Immature natural killer cell (primary cell): ENCODE measurements at places on chromosomes 16 and 17. TPM values are rescaled to one million over a fixed set of nuclear protein-coding genes. Genes with fewer than 3 reads are reported as not detected.

GRCh38 chr16:86831366-86831765, 253.0 kb downstream of the FOXL1 start:
- peaks cover 8% of the 10 kb centered on the region for H3K4me1 ChIP-seq
- H3K27me3 ChIP-seq: peaks cover 13% of the 10 kb centered on the region
- H3K27ac ChIP-seq: no peak overlapping the region
- no peak for DNase-seq
- no peaks in the 10 kb centered on the region for H3K36me3 ChIP-seq

DNA sequence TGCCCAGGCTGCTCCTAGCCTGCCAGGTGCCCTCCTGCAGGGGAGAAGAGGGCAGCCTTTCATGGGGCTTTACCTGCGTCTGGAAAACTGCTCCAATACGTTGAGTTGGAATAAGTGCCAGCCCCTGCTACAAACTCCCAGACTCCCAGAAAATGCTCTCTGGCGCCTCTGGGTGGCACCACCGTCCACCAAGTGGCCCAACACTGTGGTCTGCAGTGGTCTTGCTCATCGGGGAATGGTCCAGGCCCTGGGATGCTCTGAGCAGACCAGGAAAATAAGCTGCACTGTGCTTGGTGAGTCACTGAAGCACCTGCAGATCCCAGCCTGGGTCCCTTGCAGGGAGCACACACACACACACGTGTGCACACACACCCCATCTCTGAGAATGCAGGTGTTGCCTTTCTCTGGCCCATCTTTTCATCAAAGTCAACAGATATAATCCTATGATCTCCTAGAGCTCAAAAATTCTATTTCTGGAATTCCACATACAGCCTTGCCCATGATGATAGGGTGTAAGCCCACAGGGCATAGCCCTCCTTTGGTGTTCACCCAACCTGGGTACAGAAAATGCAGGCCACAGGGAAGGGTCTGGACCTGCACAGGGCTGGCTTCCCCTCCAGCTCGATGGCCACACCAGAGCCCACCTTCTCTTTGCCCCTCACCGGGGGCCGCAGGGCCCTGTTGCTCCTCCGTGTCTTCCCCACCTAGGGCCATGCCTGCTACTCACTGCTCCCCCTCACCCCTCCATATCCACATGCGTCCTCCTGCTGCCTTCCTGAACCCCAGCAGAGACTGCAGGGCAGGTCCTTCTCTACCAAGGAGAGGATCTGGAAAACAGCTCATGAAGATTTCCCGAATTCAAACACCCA, 20.5 kb downstream of the CDIP1 start:
- H3K27ac ChIP-seq: peak overlapping the region; percentile 84
- no peak for DNase-seq
- peaks cover 63% of the 10 kb centered on the region for H3K4me1 ChIP-seq
- H3K27me3 ChIP-seq: no peaks in the 10 kb centered on the region
- H3K4me3 ChIP-seq: no peak overlapping the region

MYH13 gene
- polyA plus RNA-seq: not detected

- peaks cover 17% of the 10 kb centered on the region for H3K27me3 ChIP-seq
- no peaks in the 10 kb centered on the region for H3K36me3 ChIP-seq
- H3K4me3 ChIP-seq: no peak overlapping the region
- H3K4me1 ChIP-seq: no peaks in the 10 kb centered on the region
- DNase-seq: no peak
Observed at GRCh38 chr17:5702951-5703510, 118.7 kb upstream of the NLRP1 start.

GRCh38 chr17:79944821-79945391, 90.8 kb downstream of the TBC1D16 start:
- no peaks in the 10 kb centered on the region for H3K27me3 ChIP-seq
- no peak overlapping the region for H3K4me3 ChIP-seq
- no peak overlapping the region for H3K27ac ChIP-seq
- DNase-seq: no peak
- peaks cover 11% of the 10 kb centered on the region for H3K4me1 ChIP-seq
- H3K36me3 ChIP-seq: no peaks in the 10 kb centered on the region

- no peaks in the 10 kb centered on the region for H3K4me1 ChIP-seq
- H3K27me3 ChIP-seq: peaks cover 4% of the 10 kb centered on the region
- H3K27ac ChIP-seq: no peak overlapping the region
- no peak overlapping the region for H3K4me3 ChIP-seq
- H3K36me3 ChIP-seq: no peaks in the 10 kb centered on the region
Observed at GRCh38 chr17:59505610-59506276, 59.7 kb upstream of the DHX40 start.

CLEC3A gene
- not detected for polyA plus RNA-seq

DNA sequence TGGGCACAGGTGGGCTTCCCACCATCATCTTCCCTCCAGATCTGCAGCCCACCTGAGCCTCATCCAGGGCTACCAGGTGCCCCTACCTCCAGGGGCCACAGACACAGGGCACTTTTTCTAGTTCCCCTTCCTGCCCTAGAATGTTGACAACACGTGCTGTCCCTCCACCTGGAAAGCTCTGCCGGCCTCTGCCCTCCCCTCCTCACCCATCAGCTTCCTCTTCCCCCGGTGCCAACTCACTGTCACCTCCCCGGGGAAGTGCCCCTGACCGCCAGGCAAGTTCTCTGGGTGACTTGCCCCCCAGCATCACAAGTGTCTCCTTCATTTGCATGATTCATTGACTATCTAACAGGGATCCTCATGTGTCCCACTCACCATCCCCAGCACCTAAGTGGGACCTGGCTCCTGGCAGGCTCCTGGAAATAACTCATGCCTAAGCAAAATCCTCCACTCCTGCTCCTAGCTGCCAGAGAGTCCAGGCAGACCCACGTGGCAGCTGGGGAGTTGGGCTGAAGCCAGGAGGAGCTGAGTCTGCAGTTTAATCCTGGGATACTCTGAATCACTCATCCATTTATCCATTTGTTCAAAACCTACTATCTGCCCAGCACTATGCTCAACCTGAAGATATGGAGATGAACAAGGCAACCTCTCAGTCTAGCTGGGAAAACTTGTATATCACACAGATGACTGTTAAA, 304.4 kb downstream of the FOXL1 start:
- H3K36me3 ChIP-seq: no peaks in the 10 kb centered on the region
- no peaks in the 10 kb centered on the region for H3K4me1 ChIP-seq
- no peak overlapping the region for H3K4me3 ChIP-seq

GRCh38 chr17:29169806-29170591, 10.2 kb downstream of the MYO18A start:
- H3K36me3 ChIP-seq: peaks cover 5% of the 10 kb centered on the region
- H3K27ac ChIP-seq: no peak overlapping the region
- H3K4me3 ChIP-seq: no peak overlapping the region
- no peaks in the 10 kb centered on the region for H3K27me3 ChIP-seq
- H3K4me1 ChIP-seq: no peaks in the 10 kb centered on the region

DNA sequence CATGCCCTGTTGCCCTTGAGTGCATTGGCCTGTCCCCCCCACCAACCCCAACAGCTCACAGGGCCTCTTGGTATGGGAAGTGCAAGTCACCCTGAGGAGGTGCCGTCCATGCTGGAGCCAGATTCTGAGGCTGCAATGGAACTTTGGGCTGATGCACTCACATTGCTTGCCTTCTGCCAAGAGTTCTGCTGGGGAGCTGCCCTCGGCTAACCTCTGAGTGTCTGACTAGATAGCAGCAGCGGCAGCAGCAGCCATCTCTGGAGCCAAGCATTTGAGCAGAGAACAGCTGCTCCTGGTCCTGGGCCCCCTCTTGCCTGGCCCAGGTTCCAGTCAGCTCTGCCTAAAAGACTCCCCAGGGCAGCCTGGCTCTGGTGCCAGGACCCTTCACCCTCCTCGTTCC, 61.5 kb downstream of the GNAO1 start:
- peaks cover 8% of the 10 kb centered on the region for H3K36me3 ChIP-seq
- H3K27me3 ChIP-seq: no peaks in the 10 kb centered on the region
- DNase-seq: no peak
- no peaks in the 10 kb centered on the region for H3K4me1 ChIP-seq
- no peak overlapping the region for H3K27ac ChIP-seq
- no peak overlapping the region for H3K4me3 ChIP-seq

CMTM1 gene
- 2.2 TPM for polyA plus RNA-seq

DNA sequence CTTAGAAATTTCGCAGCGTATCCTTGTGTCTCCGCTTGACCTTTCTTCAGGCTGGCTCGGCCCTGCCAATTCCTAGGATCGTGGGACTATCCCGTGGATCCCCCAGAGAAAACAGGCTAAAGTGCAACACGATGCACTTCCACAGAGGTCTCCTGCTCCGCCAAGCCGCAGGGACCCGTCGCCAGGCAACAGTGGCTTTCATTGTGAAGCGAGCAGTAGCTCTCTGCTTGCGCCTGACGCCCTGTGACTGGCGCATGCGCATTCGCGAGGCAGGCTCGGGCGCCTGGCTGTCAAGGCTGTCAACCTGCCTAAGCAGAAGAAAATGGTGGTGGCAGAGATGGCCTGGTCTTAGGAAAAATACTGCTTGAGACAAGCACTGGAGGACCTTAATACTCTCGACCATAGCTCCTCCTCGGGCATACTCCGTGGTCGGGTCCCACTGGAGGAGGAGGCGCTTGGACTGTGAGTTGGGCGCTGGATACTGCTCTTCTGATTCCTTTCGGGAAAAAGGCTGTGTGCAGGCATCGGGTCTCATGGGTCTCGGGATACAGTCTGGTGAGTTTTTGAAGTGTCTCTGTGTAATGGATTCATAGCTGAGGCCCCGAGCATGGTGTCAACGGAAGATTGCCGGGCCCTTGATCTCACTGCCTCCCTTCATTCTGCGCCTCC, 2336.1 kb downstream of the TP53TG3F start:
- H3K27me3 ChIP-seq: no peaks in the 10 kb centered on the region
- peaks cover 8% of the 10 kb centered on the region for H3K36me3 ChIP-seq
- DNase-seq: no peak
- H3K4me1 ChIP-seq: no peaks in the 10 kb centered on the region
- no peak overlapping the region for H3K4me3 ChIP-seq

DNA sequence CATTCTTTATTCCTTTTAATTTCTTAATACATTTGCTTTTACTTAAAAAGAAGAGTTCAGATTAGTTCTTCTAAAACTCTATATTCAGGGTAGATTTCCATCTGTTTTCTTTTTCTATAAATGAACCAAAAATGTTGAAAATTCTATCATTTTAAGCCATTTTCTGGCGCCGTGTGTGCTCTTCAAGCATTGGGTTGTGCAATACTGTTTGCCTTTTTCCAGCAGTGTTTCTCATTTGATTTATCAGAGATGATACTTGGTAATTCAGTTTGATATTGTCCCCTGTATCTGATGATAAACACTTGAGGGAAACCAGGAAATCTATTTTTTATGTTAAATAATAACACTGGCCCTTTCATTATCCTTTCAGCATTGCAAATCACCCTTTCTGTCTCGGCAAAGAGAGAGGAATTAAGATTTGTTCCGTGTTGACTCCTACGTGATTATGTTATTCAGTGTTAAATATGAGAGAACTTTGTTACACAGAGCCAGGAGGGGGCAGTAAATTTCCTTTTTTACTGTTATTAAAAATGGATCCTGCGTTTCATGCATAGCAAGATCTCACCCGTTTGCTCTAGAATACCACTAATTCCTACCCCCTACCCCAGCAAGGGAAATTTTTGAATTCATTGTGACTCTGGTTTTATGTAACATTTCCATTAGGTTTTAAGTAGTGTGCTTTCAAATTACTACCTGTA, 606.9 kb upstream of the RBFOX1 start:
- no peaks in the 10 kb centered on the region for H3K4me1 ChIP-seq
- H3K27me3 ChIP-seq: peaks cover 3% of the 10 kb centered on the region
- no peak overlapping the region for H3K27ac ChIP-seq
- no peak overlapping the region for H3K4me3 ChIP-seq
- H3K36me3 ChIP-seq: no peaks in the 10 kb centered on the region

- peaks cover 5% of the 10 kb centered on the region for H3K4me1 ChIP-seq
- H3K27me3 ChIP-seq: peaks cover 2% of the 10 kb centered on the region
- H3K36me3 ChIP-seq: peaks cover 44% of the 10 kb centered on the region
- H3K4me3 ChIP-seq: no peak overlapping the region
- no peak for DNase-seq
Observed at GRCh38 chr16:74622005-74622404, 15.1 kb upstream of the GLG1 start.

DNA sequence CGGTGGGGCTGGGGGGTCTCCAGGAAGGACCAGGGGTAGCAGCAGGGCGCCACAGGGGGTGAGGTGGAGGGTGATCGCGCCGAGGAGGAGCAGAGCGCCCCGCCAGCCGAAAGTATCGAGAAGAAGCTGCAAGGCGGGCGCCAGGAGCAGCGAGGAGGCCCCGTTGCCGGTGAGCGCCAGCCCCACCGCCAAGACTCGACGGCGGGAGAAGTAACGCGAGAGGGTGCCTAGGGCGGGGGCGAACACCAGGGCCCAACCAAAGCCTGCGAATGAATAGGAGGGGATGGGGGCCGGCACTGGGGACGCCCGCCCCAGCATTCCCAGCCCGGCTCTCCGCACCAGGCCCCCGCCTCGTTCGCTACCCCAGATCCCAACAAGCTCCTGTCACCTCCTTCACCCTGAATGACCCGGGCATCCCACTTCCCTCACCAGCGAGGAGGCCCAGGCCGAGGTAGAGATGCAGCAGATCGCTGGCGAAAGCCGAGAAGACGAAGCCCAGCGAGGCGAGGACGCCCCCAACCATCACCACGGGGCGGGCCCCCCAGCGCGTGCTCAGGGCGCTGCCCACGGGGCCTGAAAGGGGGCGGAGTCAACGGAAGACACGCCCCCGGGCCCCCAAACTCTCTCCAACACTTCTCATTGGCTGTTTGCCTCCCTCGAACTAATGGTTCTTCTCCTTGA, 1.3 kb downstream of the SLC16A11 start:
- H3K36me3 ChIP-seq: no peaks in the 10 kb centered on the region
- DNase-seq: peak; percentile 64
- peaks cover 36% of the 10 kb centered on the region for H3K4me1 ChIP-seq
- peaks cover 6% of the 10 kb centered on the region for H3K27me3 ChIP-seq

DNA sequence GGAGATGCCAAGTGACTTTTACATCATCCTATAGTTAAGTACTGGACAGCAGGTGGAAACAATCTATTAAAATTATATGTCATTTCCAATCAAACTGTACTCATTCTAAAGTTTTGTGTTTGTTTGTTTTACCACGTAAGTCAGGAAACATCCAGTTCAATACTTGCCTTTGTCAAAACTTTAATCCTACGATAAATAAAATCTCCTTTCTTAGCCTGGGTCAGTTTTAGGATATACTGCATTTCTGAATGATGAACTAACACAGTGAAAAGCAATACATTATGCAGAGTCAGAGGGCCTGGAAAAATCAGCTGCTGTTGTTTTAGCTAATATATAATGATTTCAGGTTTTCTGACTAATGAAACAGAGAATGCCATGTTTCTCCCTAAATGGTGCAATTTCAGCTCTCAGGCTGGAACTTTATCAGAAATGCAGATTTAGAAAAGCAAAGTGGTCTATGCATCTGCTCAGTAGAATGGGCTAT, 756.4 kb downstream of the CDH11 start:
- no peaks in the 10 kb centered on the region for H3K27me3 ChIP-seq
- H3K4me3 ChIP-seq: no peak overlapping the region
- DNase-seq: no peak
- no peak overlapping the region for H3K27ac ChIP-seq
- no peaks in the 10 kb centered on the region for H3K36me3 ChIP-seq

- H3K4me1 ChIP-seq: peaks cover 20% of the 10 kb centered on the region
- H3K4me3 ChIP-seq: no peak overlapping the region
- H3K27me3 ChIP-seq: peaks cover 15% of the 10 kb centered on the region
- no peak for DNase-seq
Observed at GRCh38 chr17:57552114-57552624, 192.9 kb downstream of the CCDC182 start.

RUNDC3A gene
- polyA plus RNA-seq: not detected
